CD8-positive, alpha-beta memory T cell (primary cell): ENCODE measurements at places on chromosomes 7 and 10. TPM values are rescaled to one million over a fixed set of nuclear protein-coding genes. Genes with fewer than 3 reads are reported as not detected.
A peak's percentile ranks its signal among the peaks of the same experiment; 100 is the strongest.

Gene COMMD3
- polyA plus RNA-seq = 61.4 TPM

DNA sequence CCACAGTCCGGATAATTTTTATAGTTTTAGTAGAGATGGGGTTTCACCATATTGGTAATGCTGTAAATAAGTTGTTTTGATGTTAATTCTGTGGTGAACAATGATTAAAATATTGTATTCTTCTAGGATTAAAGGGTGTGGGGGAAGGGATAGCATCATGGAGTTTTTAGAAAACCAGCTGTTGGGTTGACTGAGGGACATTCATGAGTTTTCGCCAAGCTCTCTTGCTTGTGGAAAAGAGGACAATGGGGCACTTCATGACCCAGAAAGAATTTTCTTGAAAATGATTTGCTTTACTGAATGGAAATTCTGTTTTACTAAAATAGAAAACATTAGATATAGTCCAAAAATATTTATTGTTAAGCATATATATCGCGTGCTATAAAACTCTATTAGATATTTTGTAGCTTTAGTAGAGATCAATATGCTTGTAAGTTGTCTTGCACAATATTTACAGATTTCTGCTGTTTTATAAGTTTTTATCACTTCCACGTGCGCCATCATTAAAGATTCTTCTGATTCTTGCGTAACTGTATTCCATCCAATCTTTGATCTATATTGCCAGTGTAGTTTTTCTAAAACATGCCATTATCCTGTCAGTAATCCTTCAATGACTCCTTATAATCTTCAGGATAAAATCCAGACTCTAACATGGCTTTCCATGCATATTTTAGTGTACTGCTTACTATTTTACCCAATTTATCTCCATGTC lies 41.8 kb downstream of the LCOR start:
- DNase-seq = no peak
- H3K36me3 ChIP-seq = no peaks in the 10 kb centered on the region
- H3K4me1 ChIP-seq = no peaks in the 10 kb centered on the region
- no peak overlapping the region for H3K27ac ChIP-seq

DNA sequence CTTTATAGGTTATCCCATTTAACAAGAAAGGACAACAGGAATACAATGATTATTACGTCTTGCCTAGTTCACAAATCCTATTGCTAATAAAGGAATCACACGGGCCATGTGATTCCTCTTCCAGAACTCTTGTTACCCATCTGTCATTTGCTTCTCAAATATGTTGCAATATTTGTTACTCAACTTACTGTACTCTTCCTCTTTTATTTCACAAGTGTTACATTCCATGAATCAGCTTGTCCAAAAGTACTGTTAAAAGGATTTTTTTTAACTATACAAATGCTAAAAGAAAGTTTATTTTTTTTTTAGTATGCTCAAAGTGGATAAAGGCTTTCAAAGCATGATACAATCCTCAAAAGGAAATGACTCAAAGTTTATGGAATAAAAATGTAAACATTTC lies 3.9 kb upstream of the CD36 start:
- no peak overlapping the region for H3K4me3 ChIP-seq
- H3K36me3 ChIP-seq = no peaks in the 10 kb centered on the region
- H3K27ac ChIP-seq = no peak overlapping the region
- H3K27me3 ChIP-seq = no peaks in the 10 kb centered on the region

DNA sequence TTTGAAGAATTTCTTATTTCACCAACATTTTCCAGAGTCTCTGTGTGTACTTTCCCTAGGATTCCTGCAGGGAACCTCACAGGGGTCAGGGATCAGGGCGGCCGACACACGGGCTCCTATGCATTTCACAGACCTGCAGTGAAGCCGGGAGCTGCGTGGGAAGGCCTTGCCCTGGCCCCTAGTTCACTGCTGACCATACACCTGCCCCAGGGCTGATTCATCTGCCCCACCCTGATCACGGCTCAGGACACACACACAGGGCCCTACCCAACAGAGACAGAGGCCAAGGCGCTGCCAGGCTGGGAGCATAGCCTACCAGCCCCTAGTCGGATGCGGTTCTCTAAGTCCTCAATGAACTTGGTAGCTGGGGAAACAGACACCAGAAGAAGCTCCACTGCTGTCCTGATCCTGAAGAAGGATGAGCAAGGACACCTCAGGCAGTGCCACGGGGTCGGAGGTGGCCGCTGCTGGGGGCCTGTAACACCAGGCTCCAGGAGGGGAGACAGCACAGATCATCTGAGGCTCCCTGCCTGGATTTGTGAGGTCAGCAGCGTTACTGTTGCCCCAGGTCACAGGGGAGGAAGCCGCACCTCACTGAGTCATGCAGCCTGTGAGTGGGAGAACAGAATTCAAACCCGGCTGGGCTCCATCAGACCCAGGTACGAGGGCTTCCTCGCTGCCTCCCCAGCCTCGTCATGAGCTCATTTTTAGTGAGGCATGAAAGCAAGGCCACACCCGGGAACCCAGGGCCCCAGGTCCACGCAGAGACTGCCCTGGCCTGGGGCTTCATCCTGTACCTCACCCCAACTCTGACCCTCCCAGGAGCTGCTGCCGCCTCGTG lies 278.8 kb upstream of the PPP2R2D start:
- no peak overlapping the region for H3K4me3 ChIP-seq
- no peaks in the 10 kb centered on the region for H3K27me3 ChIP-seq
- DNase-seq = no peak
- H3K27ac ChIP-seq = no peak overlapping the region
- H3K4me1 ChIP-seq = no peaks in the 10 kb centered on the region
- H3K36me3 ChIP-seq = no peaks in the 10 kb centered on the region

GRCh38 chr7:67267914-67268313 lies 271.3 kb downstream of the TYW1 start:
- H3K27ac ChIP-seq = no peak overlapping the region
- no peaks in the 10 kb centered on the region for H3K36me3 ChIP-seq
- H3K4me3 ChIP-seq = no peak overlapping the region
- H3K4me1 ChIP-seq = no peaks in the 10 kb centered on the region
- no peaks in the 10 kb centered on the region for H3K27me3 ChIP-seq

Gene TCAF2
- polyA plus RNA-seq = 8.3 TPM

Gene SUN1
- 29.8 TPM for polyA plus RNA-seq

DNA sequence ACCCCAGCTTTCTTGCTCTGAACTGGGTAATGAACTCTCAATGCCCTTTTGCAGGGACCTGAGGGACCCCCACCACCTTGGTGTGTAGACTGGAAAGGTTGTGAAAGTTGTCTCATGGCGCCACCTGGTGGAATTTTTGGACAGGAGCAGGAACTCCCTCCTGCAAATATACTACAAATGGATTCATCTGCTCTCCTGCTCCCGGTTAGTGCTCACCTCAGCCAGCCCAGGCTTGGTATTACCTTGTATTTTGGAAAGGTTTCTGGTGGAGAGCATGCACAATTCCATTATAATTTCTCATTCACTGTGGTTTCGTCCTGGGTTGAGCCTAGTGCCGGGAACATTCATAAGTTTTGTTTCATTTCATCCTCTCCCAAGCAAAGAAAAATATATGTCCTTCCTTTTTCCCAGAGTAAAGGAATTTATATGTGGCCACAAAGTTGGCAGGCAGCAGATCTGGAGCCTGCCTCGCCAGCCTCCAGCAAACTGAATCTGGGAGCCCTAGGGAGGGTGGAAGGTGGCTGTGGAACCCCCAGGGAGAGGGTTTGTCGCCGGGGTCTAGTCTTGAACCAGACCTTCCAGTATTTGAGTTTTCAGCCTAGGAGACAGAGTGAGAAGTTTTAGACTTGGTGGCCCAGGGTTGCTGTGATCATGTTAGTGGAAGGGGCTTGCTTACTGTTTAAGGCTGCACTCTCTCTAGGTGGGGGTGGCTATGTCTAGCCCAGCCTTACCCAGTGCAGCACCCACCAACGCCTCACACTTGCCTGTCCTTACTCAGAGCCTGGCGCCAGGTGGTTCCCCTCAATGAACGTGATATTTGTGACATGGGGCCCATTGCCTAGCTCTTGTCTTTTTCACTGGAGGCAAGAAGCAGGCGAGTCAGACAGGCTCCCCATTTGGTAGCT lies 9.5 kb downstream of the FAM241B start:
- H3K4me1 ChIP-seq = no peaks in the 10 kb centered on the region
- DNase-seq = peak; percentile 57
- no peaks in the 10 kb centered on the region for H3K27me3 ChIP-seq
- no peak overlapping the region for H3K27ac ChIP-seq
- no peaks in the 10 kb centered on the region for H3K36me3 ChIP-seq
- no peak overlapping the region for H3K4me3 ChIP-seq
